CD4-positive, alpha-beta T cell treated with Interleukin-4 for 1 hour (primary cell): ENCODE measurements at places on chromosomes 4 and X.

GRCh38 chrX:32195611-32196010 is 1015.7 kb downstream of the DMD start:
- no peak for DNase-seq

- DNase-seq, result no peak
Observed at GRCh38 chr4:169315530-169316343, 45.0 kb upstream of the SH3RF1 start.

DNA sequence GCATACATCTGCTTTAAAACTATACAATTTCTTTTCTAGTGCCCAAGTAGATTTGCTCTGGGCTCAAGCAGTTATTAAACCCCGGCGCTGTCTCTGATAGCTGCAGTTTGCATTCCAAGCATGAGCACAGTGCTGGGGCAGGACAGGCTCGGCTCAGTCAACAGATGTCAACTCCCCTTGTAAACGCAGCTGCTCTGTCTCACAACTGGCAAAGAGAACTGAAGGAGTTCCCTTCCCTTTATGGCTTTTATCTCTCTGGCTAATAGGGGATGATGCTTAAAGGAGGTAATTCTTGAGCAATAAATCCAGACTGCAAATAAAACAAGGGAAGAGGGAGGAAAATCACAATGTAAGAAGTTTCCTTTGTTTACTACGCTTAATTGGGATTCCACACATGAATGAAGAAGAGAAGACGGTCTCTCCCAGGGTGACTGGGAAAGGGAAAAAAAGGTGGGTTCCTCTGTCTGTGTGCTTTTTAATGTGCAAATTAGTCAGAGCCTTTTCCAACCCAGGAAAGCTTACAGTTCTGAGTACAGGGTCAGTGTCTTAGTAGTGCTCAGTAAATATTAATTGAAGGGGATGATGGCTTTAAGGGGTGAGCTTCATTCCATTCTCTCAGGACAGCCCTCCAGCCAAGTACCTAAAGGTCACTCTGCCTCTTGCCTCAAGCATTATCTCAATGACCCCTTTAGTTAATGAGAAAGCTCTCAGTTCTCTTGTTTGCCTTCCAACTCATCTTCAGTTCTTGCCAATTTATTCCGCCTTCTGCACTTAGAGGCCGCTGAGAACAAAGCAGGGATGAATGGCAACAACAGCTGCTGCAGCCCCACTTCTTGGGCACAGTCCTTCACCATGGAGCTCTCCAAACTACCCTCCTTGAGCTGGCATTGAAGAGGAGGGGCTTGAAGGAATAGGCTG is 155.7 kb upstream of the JADE1 start:
- DNase-seq, result no peak

DNA sequence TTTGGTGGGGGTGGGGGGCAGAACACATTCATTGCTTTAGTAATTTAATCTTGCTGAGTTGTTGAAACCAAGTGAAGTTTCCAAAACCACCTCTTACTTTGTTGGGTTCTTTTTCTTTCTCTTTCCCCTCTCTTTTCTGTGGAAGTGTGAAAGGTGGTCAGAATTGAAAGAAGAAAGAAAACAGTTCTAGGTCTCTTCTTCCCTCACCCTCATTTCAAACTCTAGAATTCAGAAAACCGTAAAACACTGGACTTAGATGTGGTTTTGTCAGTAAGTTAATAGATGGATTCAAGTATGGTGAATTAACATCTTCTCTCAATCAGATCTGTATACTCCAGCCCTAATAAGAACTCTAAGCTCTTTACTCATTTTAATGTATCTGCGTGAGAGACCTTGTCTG is 23.7 kb downstream of the PLP1 start:
- no peak for DNase-seq

- DNase-seq, result no peak
Observed at GRCh38 chrX:67585401-67585800, 41.6 kb downstream of the AR start.

GRCh38 chrX:103488332-103488731 is 31.0 kb downstream of the RAB40A start:
- no peak for DNase-seq

GRCh38 chrX:69627744-69628143 is 11.8 kb downstream of the EDA start:
- no peak for DNase-seq

- no peak for DNase-seq
Observed at GRCh38 chr4:153160821-153161220, 43.4 kb upstream of the TRIM2 start.

GRCh38 chrX:123330229-123330942 is 146.3 kb downstream of the GRIA3 start:
- DNase-seq, result no peak

DNA sequence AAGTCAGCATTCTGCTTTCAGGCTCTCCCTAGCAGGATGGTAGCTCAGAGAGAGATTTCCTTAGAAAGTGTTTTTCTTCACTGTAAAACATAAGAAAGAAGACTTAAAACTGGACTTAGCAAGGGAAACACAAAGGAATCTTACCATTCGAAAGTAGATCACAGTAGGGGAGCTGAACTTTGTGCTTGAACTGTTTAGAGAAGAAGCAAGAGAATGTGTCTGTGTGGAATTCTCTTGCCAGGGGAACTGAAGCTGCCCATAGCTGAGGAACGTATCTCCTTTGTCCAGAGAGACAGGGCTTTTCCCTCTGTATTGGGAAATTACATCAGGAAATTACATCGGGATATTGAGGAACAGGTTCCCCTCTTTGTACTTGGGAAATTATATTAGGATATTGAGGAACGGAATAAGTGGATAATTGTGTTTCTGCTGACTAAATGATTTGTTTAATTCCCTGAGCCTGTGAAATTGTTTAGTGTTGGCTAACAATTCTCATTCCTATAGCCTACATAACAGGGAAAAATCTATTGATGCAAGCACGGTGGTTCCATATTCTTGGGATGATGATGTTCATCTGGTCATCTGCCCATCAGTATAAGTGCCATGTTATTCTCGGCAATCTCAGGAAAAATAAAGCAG is 21.2 kb downstream of the SRD5A3 start:
- no peak for DNase-seq

DNA sequence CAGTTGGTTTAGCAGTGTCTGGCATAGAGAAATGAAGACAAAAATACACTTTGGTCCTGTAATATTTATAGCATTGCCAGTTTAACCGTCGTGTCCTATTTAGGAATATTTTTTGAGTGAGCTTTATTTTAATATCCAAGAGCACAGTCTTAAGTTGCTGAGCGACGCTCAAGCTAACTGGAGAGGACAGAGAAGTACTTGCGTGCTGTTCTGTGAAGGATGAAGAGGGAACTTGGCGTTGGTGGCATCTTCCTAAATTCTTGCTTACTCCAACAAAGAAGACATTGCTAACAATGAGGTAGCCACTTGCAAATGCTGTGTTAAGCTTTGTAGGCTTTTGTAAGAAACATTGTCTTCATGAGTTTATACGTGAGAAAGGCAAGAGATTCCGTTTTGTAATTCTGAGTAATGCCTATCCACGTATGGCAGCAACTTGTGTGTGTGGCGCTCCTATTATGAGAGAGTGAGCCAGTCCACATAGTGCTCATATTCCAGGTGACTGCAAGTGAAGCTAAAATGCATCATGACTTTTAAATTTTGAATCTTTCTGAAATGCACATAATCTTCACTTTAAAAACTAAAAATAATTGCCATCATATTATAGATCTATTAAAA is 50.6 kb downstream of the SYNPO2 start:
- DNase-seq, result no peak

GRCh38 chr4:182808673-182809416 is 108.3 kb downstream of the DCTD start:
- DNase-seq, result peak; percentile 71

DNA sequence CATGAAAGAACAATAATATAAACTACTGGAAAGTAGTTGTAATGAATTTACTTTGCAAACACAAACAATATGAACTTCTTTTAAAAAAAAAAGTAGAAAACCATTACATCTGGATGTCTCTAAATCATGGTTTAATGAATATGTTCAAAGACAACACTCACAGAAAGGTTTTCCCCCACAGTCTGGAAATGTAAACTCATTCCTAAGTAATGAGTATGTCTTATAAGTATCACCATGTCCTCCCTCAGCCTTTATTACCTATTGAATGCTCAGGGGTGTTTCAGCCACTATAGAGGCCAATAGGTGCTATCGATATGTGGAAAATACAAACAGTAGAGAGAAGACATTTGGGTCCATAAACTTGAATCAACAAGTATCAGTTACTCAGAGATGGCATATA is 186.7 kb downstream of the PALLD start:
- DNase-seq, result no peak

- DNase-seq, result no peak
Observed at GRCh38 chrX:119407681-119408080, 8.5 kb downstream of the SLC25A43 start.

GRCh38 chr4:145153904-145154298 is 26.5 kb downstream of the OTUD4 start:
- DNase-seq, result no peak

- no peak for DNase-seq
Observed at GRCh38 chr4:7303561-7303960, 111.2 kb downstream of the SORCS2 start.

DNA sequence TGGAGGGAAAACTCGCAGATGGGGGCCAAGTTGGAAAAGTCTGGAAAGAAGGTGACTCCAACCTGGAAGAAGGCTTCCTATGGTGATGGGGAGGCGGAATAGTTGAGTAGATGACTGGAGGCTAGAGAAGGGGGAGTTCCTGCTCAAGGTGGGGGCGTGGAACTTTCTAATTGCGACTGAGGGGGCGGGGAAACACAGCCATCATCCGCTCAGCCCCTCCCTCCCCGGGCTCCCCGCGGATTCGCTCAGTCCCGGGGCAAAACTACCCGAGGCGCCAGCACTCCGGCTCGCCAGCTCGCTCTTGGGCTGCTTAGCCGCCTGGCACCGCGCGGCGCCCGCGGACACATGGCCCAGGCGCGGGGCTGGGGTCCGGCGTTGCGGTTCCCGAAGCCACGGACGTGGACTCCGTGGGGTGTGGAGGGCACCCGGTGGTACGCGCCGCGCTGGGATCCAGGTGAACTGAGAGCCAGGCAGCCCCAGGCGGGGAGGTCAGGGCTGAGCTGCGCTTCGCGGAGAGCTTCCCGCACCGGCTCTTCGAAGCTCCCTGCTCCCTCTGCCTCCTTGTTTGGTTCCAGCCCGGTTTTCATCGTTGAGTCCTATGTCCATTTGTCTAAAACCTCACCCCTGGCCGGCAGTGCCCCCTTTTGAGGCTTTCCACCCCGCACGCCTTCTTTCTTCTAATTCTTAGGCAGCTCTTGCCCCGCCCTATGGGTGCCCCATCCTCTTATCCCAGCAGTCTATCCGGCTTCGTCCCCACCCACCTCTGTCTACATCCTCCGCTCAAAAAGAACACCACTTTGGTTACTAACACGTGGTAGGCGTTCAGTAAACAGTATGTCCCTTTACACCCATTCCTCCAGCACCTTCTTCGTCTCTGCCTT is 38.9 kb downstream of the STARD8 start:
- DNase-seq, result peak; percentile 18

- no peak for DNase-seq
Observed at GRCh38 chr4:128513664-128514484, 226.3 kb upstream of the PGRMC2 start.

DNA sequence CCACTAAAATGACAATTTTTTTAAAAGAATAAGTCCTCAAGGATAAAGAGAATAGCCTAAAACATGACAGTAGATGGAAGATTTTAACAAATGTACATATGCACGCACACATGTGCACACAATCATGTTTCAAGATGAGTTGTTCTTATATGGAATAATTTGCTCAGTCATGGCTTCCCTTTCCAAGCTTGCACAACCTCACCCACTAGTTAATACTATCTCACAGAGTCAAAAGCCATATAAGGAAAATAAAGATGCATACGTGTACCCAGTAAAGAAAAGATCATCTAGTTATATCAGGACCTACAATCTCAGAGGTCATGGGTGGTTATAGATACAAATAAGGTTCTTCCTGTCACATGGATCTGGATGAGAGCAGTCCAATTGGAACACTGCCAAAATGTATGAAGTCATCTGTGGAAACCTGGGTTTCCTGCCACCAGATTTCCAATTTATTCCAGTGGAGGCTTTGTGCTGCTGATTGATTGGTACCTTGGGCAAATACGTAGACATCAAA is 56.1 kb downstream of the FAM13A start:
- DNase-seq, result no peak

GRCh38 chrX:2618516-2618915 is 72.6 kb upstream of the CD99 start:
- no peak for DNase-seq

GRCh38 chr4:53189011-53189410 is 176.8 kb downstream of the SCFD2 start:
- no peak for DNase-seq

GRCh38 chr4:105361053-105361452 is 112.8 kb downstream of the PPA2 start:
- DNase-seq, result no peak

DNA sequence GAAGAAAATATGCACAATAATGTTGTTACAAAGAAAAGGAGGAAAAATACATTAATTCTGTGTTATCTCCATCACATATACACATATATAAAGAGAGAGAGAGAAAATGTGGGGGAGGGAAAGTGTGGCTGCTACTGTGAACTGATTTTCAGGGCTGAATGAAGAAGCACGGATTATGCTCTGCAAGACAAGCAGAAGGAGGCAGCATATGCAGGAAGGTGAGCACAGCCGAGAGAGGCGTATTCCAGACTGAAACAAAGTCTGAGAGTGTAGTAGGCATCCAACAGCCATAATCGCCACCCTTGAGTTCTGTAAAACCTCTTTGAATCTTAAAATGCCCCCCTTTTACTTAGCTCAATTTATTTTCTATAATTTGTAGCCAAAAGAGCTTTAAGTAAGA is 1081.8 kb upstream of the GRID2 start:
- no peak for DNase-seq

DNA sequence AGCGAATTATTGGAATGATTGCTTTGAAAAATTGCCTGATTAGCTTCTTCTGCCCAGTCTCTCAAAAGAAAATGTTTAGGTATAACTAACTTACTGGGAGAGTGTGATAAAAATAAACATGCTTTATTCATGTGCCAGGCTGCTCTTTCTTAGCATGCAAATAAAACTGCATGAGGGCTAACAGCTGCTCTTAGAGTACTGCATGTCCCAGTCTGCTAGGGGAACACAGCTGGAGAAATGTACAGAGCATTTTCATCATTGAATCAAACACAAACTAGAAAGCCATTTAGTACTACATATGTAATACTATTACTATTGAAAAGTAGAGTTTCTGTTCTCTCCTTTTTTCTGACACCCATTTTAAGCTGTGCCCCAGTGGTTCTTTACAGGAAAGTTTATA is 726.0 kb downstream of the GRID2 start:
- DNase-seq, result no peak

DNA sequence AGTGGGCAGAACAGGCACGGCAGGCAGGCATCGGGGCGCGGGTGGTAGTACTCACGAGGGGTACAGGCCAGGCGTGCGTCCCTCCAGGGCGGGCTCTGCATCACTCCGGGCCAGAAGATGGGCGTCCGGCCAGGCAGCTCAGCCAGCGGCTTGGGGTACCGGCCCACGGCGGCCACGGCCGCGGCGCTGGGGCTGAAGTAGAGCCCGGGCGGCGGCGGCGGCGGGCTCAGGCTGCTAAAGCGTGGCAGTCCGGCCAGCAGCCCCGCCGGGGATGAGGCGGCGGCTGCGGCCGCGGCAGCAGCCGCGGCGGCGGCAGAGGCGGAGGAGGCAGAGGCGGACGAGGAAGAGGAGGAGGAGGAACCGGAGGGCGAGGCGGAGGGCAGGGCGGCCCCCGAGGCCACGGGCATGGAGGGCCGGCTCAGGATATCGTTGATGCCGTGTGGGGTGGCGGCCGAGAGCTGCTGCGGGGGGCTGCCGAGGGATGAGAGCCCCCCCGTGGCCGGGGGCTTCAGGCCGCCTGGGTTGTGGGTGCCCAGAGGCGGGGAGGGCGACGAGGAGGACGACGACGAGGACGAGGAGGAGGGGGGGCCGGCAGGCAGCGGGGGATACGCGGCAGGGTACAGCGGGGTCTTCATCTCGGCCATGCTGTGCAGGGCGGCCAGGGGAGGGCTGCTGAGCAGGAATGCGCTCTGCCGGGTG is 1.4 kb downstream of the NKX6-1 start:
- DNase-seq, result no peak
